ENCODE measurements at places on chromosomes 6 and 20. TPM values are rescaled to one million over a fixed set of nuclear protein-coding genes. Genes with fewer than 3 reads are reported as not detected.

TLDC2 gene
- not detected for total RNA-seq

DYNLRB1 gene
- total RNA-seq = 100 TPM

MEI4 gene
- total RNA-seq = not detected

DLK2 gene
- total RNA-seq = not detected

SAMD3 gene
- not detected for total RNA-seq

KCNQ5 gene
- not detected for total RNA-seq

RNF182 gene
- total RNA-seq = 19.6 TPM

HSPA12B gene
- under 0.01 TPM for total RNA-seq

ENPP5 gene
- total RNA-seq = 0.34 TPM

RAMACL gene
- 0.69 TPM for total RNA-seq

Measured in melanocyte of skin (primary cell).